ENCODE measurements at places on chromosomes 1 and 21. TPM values are rescaled to one million over a fixed set of nuclear protein-coding genes. Genes with fewer than 3 reads are reported as not detected.

The S100A1 gene
- total RNA-seq: not detected

The CD101 gene
- 4.2 TPM for total RNA-seq

The CTTNBP2NL gene
- 0.84 TPM for total RNA-seq

The IVL gene
- total RNA-seq: not detected

The SLC45A1 gene
- 0.32 TPM for total RNA-seq

The OLIG2 gene
- total RNA-seq: not detected

The WDR64 gene
- total RNA-seq: 0.22 TPM

The DNAI4 gene
- 2.9 TPM for total RNA-seq

The AKR7A2 gene
- total RNA-seq: 45.4 TPM

The PPFIA4 gene
- total RNA-seq: 13.7 TPM

The LRRC38 gene
- not detected for total RNA-seq

The SLC5A9 gene
- not detected for total RNA-seq

The TAS1R1 gene
- not detected for total RNA-seq

The MIXL1 gene
- not detected for total RNA-seq

The PTCH2 gene
- 0.94 TPM for total RNA-seq

The LYPD8 gene
- not detected for total RNA-seq

The CFHR3 gene
- total RNA-seq: not detected

The CD84 gene
- 14.7 TPM for total RNA-seq

The TMOD4 gene
- total RNA-seq: 2.7 TPM

The OR2T29 gene
- not detected for total RNA-seq

The TNFRSF8 gene
- total RNA-seq: 6.5 TPM

The PPT1 gene
- 112 TPM for total RNA-seq

The ASTN1 gene
- total RNA-seq: not detected

The TNNT2 gene
- total RNA-seq: not detected

The CNR2 gene
- 0.07 TPM for total RNA-seq

The PTPN22 gene
- 62.8 TPM for total RNA-seq

All from activated CD4-positive, alpha-beta T cell treated with anti-CD3 and anti-CD28 coated beads, Interleukin-2, amount 10 ng/mL, durations not matched to agents 7 days and 5 days (primary cell).